NCI-H2171 (cell line): ENCODE measurements at places on chromosomes 11 and 22.

- no peak for DNase-seq
Observed at GRCh38 chr11:19597876-19598275, 114.8 kb upstream of the NAV2 start.

GRCh38 chr11:61442616-61443015 is 12.7 kb downstream of the SDHAF2 start:
- DNase-seq: no peak

- no peak for DNase-seq
Observed at GRCh38 chr22:29224121-29224858, 18.6 kb downstream of the EMID1 start.

DNA sequence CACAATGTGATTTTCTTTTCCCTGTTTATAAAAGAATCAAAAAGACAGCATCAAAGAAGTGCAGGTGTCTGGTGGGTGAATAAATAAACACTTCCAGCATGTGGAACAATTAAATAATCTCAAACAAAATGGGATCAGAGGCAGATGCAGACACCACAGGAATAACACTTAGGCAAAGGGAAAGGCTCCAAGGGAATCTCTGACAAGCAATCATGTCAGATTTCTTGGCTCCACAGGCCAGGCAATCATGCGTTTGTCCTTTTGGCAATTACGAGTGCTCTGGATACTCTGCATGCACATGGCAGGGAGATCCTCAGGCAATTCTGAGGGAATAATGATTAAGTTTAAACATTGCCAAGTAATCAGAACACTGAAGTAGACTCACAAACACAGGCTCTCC is 403.5 kb upstream of the LUZP2 start:
- DNase-seq: peak; percentile 46

GRCh38 chr22:49439373-49439772 is 388.3 kb downstream of the BRD1 start:
- no peak for DNase-seq

DNA sequence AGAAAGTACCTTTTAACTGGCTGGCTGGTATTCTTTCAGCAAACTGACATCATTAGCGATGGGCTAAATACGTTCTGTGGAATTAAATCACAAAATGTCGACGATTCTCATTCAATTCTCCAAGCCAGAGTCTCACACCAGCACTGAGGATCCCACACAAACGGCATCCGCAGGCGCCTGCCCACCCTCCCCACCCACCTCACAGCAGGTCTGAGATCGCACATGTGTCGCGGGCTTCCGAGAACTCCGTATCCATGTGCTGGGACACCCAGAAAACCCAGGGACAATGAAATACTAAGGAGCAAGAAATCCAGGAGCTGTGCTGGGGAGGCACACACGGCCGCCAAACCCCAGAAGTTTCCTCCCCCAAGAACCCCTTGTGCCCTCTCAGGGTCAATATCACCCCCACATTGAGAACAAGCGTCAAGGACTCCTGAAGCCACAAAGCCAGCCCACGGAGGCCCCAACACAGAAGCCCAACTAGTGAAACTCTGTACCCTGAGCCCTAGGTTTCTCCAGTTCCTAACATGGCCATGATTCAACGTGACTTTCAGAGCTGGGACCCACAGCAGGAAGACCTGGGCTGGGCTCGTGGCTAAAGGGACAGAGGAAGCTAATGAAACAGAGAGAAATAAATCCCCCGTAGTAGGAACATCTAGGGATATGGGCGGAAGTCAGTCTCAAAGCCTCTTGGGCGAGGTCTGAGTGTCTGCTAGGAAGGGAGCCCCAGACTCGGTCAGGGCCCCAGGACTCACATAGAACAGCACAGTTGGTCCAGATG is 8.0 kb downstream of the TOLLIP start:
- no peak for DNase-seq

- no peak for DNase-seq
Observed at GRCh38 chr22:45582955-45583320, 80.3 kb downstream of the FBLN1 start.

GRCh38 chr22:42275970-42276369 is 5.5 kb upstream of the TCF20 start:
- no peak for DNase-seq

DNA sequence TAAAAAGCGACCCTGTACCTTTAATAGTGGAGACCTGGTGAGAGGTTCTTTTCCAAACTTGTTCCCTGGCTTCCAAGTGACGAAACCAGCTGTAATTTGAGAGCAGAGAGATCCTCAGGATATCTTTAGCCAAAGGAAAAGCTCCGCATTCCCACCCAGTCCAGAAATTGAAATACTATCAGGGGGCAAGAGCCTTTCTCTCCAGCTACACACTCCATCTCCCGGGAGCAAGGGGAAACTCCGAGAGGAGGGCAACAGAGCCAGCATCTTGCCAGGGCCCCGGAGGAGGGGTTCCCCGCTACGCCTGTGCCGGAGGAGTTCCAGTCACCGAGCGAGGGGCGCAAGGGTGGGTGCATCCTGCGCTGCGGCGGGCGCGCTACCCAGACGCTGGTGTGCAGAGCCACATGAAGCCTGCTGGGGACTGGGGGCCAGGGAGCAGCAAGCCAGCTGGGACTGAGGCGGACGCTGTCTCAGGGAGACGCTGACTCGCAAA is at the start of gene FIBIN:
TSS of gene FIBIN (plus strand) at position 148 of the 493 bp plus-strand sequence. CDS start 415 bp downstream, outside the sequence.
- DNase-seq: no peak

GRCh38 chr11:55367674-55368073 is at the start of gene OR4A15:
TSS of gene OR4A15 (plus strand) at chr11:55367974. CDS start at chr11:55367974, 0 bp downstream.
- DNase-seq: no peak

DNA sequence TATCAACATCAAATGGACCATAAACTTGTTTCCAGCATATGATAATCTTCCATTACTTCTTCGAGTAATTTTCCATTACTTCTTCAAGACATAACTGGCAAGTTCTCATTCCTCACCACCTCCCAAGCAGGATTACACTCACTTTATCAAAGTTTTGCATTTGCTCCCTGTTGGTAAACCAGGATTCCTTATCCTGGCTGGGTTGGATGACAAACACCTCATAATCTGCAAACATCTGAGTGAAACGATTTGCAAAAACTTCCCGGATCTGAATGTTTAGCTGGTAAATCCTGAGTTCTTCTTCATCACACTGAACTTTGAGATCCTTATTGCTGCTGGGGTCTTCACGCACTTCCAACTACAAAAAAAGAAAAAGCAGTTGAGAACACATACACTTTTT is 86.4 kb downstream of the DENND5A start:
- no peak for DNase-seq

- peak; percentile 76 for DNase-seq
Observed at GRCh38 chr22:48358886-48359612, 1468.6 kb downstream of the BRD1 start.

DNA sequence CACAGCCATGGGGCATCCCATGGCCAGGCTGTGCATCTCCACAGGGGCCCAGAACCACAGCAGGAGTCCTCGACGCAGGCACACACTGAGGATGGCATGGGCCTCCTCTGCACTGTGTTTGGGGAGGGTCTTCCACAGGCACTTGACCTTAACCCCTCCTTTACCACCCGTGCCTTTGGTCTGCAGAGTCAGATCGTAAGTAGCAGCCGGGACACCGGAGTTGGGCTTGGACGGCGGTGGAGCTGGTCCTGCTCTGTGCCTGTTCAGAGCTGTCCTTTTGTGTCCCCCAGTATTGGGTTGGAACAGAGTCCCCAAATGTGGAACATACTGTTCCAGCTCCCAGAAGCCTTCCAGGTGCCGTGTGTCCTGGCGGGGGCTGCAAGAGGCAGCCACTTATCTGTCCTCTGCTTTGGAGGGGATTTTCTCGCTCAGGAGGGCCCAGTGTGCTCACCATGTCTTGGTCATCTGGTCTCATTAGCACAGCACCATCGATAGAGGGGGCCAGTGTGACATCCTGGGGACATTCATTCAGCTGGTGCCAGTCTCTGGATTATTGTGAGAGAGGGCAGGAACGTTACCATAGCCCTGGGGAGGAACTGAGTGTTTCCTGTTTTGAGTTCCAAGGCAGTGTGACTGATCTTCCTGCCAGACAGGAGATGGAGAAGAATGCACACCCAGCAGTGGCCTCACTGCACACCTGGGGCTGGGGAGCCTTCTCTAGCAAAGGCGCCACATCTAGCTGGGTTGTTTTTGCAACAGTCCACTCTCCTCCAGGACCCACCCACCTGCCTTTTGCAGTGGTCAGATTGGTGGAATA is 12.4 kb downstream of the CRELD2 start:
- no peak for DNase-seq

DNA sequence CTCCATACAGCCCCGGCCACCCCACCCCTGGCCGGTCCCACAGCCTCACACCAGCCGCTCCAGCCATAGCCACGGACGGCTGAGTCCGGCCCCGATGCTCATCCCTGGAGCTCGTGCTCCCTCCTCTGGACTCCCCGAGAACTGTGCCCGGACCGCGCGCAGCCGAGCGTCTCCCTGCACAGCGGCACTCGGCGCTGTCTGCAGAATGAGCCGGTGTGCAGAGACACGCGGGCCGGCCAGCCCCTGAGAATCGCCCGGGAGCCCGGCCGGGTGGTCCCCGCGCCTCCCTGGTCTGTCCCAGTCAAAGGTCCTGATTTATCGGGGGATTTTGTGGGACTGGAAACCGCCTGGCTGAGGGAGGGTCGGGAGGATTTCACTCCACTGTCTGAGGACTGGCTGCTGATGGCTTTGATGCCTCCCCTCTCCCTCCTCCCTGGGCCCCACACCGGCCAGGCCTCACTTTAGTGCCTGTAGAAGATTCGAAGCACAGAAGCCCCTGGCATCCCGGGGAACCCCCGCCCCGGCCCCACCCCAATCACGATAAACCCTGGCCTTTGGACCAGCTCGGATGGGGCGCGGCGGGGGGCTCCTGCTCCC is 102.7 kb downstream of the BRD1 start:
- peak; percentile 66 for DNase-seq

GRCh38 chr11:12133547-12134235 is 23.3 kb downstream of the MICAL2 start:
- no peak for DNase-seq

GRCh38 chr11:69704508-69705253 is 859 bp upstream of the FGF19 start:
- DNase-seq: peak; percentile 62

- DNase-seq: no peak
Observed at GRCh38 chr11:88193278-88193677, 18.0 kb upstream of the RAB38 start.

GRCh38 chr11:9758637-9759518 is 95.0 kb downstream of the SWAP70 start:
- peak; percentile 18 for DNase-seq

DNA sequence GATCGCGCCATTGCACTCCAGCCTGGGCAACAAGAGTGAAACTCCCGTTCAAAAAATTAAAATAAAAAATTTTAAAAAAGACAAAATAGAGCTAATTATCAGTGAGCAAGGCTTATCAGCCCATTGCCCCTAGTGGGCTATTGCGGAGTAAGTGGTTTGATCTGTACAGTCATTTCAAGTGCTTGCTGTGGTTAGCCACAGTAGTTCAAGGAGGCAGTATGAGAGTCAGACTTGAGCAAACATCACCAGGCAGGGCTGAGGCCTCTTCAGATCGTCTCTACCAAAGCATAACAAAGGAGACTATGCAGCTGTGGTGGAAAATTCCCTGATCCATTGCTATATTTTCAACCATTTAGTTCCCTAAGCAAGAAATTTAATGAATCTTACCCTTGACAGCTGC is 4.3 kb upstream of the SBF2 start:
- DNase-seq: no peak

DNA sequence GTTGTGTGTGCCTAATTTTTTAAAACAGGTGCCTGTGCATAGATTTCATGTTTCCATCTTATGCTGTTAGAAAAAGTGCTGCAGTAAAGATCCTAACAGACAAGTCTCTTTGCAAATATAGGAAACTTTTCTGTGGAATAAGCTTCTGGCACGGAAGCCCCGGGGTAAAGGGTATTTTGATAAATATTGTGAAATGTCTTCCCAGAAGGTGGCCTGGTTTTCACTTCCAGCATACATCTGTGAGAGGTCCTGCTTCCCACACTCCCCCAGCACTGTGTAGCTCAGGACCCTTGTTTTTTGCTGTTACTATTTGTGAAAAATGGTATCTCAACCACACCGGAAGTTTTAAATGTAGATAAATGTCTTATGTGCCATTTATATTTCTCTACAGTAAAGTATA is 14.5 kb downstream of the ST3GAL4 start:
- DNase-seq: no peak

DNA sequence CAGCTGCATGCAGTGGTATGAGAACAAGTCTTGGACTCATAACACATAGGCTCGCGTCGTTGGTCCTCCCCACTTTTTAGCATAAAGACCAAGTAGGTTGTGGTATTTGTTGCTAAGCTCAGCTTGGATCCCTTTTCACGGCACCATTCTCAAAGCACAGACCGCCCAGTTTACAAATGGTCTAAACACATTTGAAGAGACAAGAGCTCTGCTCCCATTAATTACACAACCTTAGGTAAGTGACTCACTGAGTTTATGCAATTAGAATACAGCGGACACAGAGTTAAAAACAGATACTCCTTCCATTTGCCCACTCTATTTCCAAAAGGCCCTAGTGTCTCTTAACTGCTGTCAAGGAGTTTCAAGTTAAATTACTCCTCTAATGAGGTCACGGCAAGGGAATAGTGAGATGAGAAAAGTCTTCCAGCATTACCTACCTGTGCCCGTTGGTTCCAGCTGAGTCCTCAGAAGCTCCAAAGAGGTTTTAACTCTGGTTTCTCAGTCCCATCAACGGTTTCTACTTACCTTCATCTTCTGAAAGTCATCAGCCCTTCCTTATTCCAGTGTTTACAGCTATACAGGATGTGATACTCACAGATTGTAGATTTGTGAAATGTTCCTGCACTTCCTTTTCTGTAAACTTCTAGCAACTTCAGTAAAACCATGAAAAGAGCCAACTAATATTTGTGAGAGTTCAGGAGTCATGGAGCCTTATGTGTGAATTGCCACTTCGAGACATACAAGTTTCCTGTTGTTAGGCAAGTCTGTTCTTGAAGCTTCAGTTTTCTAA is at the start of gene MS4A6A:
TSS of gene MS4A6A (minus strand) at position 543 of the 790 bp plus-strand sequence. CDS start 1,356 bp downstream, outside the sequence.
- no peak for DNase-seq

DNA sequence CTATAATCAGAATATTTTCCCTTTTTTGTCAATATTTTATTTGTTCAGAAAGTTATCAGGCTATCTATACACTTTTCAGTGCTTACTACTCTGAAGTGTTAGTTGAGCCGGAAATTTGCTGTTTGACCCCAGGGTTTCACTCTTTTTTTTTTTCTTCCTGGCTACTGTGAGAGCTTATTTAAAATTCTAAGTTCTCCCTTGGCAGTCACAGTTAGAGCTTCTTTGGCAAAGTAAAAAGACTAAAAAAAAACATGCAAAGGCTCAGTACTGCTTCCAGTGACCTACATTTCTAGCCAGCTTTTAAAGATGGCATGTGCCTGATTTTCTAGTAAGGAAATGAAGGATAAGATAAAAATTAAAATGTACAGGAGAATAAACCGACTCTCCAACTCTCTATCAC is 48.4 kb downstream of the ELP4 start:
- DNase-seq: no peak

DNA sequence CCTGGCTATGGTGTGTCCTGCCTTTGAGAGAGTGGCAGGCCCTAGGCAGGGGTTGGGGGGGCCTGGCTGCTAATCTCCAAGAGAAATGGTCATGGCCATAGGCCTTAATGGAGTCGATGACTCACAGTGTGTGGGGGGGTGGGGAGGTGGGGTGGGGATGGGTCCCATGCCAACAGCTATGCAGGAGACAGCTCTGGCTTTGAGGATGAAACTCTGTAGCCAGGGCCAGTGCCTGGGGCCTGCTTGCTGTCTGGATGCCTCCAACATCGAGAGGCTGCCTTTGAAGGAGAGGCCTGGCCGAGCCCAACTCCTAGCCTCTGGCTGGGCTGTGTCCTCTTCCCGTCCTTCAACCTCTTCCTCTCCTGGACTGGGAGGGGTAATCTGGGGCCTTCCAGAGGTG is 23.9 kb upstream of the TSPAN18 start:
- DNase-seq: no peak

GRCh38 chr22:39908737-39909136 is 7.9 kb downstream of the GRAP2 start:
- no peak for DNase-seq

- no peak for DNase-seq
Observed at GRCh38 chr11:114678125-114679036, at the start of gene NXPE2. TSS of gene NXPE2 (plus strand) at chr11:114678527. CDS start at chr11:114678576, 49 bp downstream.
